ENCODE measurements at places on chromosomes 13 and 19.
A peak's percentile ranks its signal among the peaks of the same experiment; 100 is the strongest.

DNA sequence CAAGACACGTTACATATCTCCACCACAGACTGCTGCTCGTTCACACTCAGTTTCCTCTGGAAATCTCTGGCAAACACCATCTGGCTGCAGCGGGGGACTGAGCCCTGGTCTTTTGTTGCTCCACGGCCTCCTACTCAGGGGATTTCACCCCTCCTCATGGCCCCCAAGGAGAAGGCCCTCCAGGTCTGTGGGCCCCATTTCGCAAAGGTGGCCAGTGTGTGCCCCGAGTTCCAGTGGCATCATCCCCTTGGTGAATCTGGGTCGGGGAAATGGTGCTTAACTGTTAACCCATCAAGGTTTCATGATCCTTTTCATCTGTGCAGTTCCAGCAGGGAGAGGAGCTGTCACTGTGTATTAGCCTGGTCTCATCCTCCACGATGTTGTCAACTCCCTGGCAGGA lies 235.4 kb upstream of the MAB21L1 start:
- no peak for DNase-seq

GRCh38 chr13:111883571-111884343 lies 183.2 kb upstream of the SOX1 start:
- no peak for DNase-seq

GRCh38 chr19:17335575-17335974 lies 920 bp upstream of the ANO8 start:
- no peak for DNase-seq

DNA sequence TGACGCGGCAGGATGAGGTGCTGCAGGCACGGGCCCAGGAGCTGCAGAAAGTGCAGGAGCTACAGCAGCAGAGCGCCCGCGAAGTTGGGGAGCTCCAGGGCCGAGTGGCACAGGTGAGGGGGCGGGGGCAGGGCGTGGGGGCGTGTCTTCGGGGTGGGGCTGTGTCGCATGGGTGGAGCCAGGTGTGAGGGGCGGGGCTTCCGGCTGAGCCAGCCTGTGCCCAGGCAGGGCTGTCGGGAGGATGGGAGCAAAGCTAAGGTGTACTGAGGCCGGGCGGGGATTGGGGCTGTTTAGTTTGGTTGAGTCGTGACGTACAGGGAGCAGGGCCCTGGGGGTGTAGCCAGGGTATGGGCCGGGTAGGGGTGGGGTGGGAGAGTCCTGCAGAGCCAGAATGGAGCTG lies 62.3 kb downstream of the KCNC3 start:
- DNase-seq, result no peak

DNA sequence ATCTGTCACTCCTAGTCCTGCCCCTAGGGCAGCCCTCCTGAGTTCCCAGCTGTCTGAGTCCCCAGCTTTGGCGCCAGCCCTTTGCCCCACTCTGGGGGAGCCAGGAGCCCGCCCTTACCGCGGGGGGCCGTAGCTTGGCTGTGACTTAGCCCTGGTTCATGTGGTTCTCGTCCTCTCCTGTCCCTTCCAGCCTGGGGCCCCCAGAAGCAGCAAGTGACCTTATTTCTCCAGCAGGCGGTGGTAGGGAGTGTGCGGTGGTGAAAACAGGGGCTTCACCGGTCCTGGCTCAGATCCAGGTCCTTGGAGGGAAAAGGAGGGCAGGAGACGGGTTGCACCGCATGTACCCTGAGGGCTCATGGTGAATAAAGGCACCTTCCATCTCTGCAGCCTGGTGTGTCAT lies 7.9 kb downstream of the GIPC3 start:
- no peak for DNase-seq

- DNase-seq, result no peak
Observed at GRCh38 chr19:52689843-52690368, 44.9 kb downstream of the ZNF611 start.

- DNase-seq, result peak; percentile 58
Observed at GRCh38 chr13:49681842-49682435, 9.3 kb downstream of the EBPL start.

DNA sequence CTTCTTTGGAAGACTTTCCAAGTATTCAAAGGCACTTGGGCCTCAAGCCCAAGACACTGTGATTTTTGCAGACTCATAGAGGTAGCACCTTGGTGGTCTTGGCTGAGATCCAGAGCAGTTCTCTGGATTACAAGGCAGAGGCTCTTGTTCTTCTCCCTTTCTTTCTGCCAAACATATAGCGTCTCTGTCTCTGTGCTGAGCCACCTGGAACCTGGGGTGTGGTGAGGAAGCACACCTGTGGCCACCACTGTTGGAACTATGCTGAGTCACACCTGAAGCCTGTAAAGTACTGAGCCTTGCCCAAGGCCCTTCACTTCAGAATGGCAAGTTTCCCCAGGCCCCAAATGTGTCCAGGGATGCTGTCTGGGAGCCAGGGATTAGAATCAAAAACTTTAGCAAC lies 127.5 kb downstream of the FREM2 start:
- no peak for DNase-seq

GRCh38 chr19:1725100-1726064 lies 27.9 kb upstream of the ONECUT3 start:
- DNase-seq, result peak; percentile 58

DNA sequence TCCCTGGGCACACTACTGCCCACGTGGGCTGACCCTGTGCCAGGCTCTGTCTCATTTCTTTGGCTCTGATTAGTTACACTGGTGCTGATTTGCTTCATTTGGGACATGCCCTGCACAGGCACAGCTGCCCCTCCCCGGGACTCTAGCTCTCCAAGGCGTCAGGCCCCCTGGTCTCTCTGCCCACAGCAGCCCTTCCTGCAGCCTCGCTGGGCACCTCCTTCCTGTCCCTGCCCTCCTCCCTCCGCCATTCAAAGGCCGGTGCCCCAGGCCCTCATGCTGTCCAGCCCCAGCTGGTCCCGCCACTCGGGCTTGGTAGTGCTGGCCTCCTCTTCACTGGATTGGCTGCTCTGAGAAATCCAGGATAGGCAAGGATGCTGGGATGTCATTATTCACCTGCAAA lies 73.1 kb downstream of the ERICH6B start:
- DNase-seq, result no peak

DNA sequence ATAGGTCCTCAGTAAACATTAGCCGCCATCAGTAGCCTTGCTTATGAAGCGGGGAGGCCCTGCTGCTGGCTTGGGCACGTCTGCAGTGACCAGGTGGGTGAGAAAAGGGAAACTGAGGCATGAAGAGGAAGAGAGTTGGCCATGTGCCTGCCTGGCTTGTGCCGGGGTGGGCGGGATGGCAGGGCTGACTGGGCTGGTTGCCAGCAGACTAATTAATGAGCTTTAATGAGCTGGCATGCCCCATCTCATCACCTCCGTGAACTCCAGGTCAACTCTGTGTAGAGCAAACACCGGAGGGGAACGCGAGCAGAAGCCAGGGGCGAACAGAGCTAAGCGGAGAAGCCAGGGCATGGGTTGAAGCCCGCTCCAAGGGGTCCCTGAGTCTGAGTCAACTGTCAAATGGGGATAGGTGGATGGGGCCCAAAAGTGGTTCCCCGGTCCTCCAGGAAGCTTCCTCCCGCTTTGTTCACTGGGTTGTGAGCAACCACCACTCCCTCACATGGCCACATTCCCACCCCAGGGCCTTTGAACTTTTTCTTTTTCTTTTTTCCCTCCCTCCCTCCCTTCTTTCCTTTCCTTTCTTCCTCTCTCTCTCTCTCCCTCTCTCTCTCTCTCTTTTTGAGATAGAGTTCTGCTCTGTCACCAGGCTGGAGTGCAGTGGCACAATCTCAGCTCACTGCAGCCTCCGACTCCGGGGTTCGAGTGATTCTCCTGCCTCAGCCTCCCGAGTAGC lies 8.7 kb downstream of the NR2F6 start:
- no peak for DNase-seq

- no peak for DNase-seq
Observed at GRCh38 chr13:35479038-35479492, 2.6 kb upstream of the MAB21L1 start.

- DNase-seq, result no peak
Observed at GRCh38 chr13:98511435-98511834, 65.5 kb downstream of the STK24 start.

- no peak for DNase-seq
Observed at GRCh38 chr19:44742330-44743061, 6.0 kb upstream of the BCL3 start.

GRCh38 chr13:54950546-54950945 lies 1921.9 kb downstream of the OLFM4 start:
- DNase-seq, result no peak

- no peak for DNase-seq
Observed at GRCh38 chr19:8185343-8186068, 23.7 kb upstream of the CERS4 start.

- no peak for DNase-seq
Observed at GRCh38 chr13:90568165-90568564, 779.3 kb upstream of the MIR17HG start.

DNA sequence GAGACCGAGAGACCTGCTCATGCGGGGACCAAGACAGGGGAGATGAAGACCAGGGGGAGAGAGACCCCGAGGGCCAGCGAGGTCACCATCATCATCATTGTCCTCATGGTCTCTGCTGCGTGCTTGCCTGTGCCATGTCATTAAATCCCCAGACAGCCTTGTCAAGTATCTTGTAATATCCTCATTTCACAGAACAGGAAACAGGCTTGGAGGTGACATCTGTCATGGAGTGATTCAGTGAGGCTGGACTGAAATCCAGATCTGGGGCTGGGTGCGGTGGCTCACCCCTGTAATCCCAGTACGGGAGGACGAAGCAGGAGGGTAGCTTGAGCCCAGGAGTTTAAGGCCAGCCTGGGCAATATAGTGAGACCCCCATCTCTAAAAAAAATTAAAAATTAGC lies 5.9 kb upstream of the NANOS2 start:
- no peak for DNase-seq

- no peak for DNase-seq
Observed at GRCh38 chr19:19570571-19570970, 32.5 kb downstream of the CILP2 start.

DNA sequence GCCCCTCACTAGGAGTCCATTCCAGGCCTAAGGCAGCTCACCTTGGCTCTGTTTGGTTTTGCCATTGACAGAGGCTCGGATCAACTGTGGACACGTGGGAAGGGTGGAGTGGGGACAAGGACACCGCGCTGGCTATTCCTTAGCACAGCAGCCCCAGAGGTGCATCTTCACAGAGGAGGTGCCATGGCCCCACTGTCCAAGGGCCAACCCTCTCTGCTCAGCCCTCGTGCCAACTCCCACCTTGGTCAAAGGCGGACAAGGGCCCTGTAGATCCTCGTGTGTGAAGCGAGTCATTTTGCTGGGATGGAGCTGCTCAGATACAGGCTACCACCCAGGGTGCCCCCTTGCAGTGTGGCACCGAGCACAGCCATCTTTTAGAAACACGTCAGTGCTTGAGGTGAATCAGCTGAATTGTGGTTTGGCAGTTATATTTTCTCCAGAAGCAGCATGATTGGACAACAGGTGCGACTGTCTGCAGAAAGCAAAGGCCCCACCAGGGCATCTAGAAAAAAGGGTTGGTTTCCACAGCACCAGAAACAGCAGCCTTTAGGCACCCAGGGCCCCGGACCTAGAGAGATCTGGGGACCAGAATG lies 192.1 kb upstream of the GPR12 start:
- no peak for DNase-seq

DNA sequence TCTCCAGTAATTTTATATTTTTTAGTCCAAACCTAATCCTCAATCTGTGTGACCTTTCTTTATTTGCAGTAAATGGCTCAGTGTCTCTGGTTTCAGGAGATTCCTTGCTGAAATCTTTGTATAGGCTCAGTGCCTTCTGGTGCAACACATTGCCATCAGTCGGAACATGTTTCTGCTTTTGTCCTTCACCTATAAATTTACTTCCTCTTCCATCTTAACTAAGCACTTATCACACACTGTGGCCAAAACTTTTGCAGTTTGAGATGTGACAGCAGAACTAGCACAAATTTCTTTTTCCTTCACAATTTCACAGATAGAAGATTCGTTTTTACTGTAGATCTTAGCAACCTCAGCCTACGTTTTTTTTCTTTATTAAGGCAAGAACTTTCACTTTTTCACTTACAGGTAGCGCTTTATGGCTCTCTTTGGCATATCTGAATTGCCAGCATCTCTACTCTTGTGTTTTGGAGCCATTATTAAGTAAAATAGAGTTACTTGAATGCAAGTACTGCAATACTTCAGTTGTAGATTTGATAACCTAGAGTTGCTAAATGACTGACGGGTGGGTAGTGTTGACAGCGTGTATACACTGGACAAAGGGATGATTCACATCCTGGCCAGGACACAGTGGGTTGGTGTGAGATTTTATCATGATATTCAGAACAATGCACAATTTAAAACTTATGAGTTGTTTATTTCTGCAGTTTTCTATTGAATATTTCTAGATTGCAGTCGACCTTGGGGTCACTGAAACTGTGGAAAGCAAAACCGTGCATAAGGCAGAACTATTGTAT lies 44.3 kb downstream of the NDFIP2 start:
- no peak for DNase-seq

DNA sequence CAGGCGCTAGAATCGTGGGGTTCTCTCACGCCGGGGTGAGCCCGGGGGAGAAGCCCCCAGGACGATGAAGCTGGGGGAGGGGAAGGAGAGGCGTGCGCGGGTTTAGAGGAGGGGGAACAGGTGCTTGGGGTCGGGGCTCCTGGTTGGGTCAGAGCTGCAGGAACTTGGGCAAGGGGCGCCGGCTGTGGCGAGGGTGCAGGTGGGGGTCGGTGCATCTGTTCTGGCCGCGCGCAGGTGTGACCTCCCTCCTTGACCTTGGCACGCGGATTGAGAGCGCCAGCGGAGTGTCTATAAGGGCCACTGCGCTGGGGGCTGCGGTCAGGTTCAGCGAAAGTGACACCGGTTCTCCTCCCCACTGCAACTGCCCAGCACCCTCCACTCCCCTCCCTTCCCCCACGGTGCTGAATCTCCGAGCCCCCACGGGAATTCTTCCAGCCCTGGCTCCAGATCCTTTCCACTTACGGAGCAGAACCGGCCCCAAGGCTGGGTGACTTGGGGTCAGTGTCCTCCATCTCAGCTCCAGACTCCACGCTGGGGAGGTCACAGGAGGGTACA lies 618 bp downstream of the TMEM38A start:
- no peak for DNase-seq

- no peak for DNase-seq
Observed at GRCh38 chr19:622666-623065, 10.7 kb downstream of the POLRMT start.

DNA sequence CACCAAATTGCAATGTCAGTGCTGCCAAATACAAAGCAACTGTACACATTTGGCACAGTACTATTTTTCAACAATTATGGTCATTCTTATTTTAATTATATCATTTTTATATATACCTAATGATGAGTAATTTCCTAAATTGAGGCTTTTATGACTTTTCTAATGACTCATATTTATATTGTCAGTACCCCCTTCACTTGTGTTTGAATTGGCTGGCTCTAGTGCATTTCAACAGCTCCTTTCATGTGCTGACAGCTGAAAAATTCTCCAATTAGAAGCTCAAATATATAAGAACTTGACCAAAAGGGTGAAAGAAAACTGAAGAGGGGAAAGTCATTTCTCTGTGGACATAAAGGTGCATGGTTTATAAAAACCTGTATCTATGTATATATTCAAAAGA lies 263.3 kb downstream of the SLITRK1 start:
- peak; percentile 41 for DNase-seq

DNA sequence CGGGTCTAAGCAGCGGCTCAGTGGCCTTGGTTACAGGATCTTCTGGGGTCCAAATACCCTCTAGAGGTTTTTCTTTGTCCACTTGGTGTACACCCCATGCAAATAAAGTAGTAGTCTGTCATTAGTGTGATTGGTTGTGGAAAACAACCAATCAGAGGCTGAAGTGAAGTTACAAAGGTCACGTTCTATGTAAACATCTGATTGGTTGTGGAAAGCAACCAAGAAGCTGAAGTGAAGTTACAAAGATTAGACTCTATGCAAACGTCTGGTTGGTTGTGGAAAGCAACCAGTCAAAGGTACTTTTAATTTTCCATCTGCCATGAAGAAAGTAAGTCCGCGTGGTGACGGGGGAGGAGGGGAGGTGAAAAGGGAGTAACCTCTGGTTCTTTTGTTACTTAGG lies 790.9 kb downstream of the UQCRFS1 start:
- DNase-seq, result no peak
